ENCODE measurements at places on chromosomes 3 and 15. TPM values are rescaled to one million over a fixed set of nuclear protein-coding genes. Genes with fewer than 3 reads are reported as not detected.
A peak's percentile ranks its signal among the peaks of the same experiment; 100 is the strongest.

Gene FETUB
- polyA plus RNA-seq: not detected

Gene SCN11A
- polyA plus RNA-seq: 0.72 TPM

Gene SPINK8
- polyA plus RNA-seq: 0.37 TPM

Gene SEMA7A
- polyA plus RNA-seq: 5.9 TPM

Gene CHST13
- polyA plus RNA-seq: 3.2 TPM

Gene ASB14
- 0.74 TPM for polyA plus RNA-seq

Gene SLC15A2
- 9.8 TPM for polyA plus RNA-seq

Gene DISP2
- 0.79 TPM for polyA plus RNA-seq

Gene IL17RB
- polyA plus RNA-seq: 15.4 TPM

Gene CFAP100
- polyA plus RNA-seq: 0.55 TPM

DNA sequence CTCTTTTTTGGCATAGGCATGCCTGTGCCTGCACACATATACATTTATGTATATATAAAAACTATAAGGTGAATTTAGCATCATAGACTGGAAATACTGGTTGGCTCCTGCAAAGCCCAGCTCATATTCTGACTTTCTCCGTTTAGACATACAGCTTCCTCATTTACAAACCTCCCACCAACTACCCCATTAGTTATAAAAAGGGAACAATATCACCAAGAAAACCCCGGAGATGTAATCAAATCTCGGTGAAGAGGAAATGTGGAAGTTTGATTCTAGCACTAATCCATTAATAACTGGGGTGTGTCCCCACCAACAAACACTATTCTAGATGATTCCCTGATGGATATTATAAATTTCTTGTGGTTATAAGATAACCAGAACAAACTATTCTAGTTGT, 517.7 kb upstream of the TBL1XR1 start:
- DNase-seq: no peak

GRCh38 chr3:150890295-150890694, 14.9 kb downstream of the MINDY4B start:
- DNase-seq: no peak

- no peak for DNase-seq
Observed at GRCh38 chr3:171350364-171350763, 109.8 kb downstream of the TNIK start.

GRCh38 chr3:112437146-112438022, 61.9 kb downstream of the BTLA start:
- no peak for DNase-seq

- no peak for DNase-seq
Observed at GRCh38 chr3:8599146-8599545, 45.5 kb downstream of the SSUH2 start.

- DNase-seq: no peak
Observed at GRCh38 chr15:49041426-49041825, 4.8 kb downstream of the SECISBP2L start.

- no peak for DNase-seq
Observed at GRCh38 chr3:133588035-133588434, 14.5 kb downstream of the CDV3 start.

DNA sequence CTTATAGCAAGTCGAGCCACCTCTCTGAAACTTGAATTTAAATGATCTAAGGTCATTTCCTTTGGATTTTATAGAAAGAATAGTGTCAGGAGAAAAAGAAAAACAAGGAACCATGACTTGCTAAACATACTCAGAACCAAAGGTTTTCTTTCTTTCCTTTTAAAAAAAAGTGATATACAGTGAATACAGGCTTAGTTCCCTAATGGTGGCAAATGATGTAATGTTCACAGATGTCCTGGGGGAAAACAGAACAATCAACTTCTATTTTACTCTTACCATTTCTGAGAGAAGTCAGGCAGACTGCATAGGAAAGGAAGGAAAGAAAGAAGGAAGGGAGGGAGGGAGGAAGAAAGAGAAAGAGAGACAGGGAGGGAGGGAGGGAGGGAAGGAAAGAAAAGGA, 56.5 kb downstream of the ST6GAL1 start:
- no peak for DNase-seq

DNA sequence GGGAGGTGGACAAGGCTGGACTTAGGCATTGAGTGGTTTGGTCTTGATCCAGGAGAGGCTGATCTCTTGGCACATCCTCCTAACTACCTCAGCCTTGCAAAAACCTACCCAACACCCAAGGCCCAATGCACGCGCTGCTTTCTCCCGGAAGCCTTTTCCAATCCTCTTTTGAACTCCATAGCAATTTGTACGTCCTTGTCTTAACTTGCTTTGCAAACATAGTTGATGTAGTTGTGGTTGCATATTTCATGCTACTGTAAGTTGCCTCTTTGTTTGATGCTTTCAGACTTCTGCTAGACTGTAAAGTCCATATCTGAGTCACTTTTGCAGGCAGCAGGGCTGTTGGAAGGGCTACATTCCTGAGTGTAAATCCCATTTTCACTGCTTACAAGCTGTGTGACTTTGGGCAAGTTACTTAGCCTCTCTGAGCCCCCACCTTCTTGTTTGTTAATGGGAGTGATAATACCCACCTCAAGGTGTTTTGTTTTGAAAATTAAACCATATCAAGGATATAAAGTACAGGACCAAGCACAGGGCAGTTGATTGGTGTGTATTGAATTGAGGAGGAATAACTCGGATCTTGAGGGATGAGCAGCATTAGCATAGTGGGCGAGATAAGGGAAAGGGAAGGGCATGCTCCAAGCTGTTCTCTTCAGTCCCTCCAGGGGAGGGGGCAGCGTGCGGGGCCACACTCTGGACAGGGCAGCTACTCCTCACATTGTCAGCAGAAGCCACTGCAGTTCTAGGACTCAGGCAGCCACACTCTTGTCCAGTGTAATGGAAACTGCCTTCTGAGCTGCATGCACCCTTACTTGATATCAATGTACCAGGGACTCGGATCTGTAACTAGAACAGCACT, 28.8 kb downstream of the SIAH2 start:
- no peak for DNase-seq

DNA sequence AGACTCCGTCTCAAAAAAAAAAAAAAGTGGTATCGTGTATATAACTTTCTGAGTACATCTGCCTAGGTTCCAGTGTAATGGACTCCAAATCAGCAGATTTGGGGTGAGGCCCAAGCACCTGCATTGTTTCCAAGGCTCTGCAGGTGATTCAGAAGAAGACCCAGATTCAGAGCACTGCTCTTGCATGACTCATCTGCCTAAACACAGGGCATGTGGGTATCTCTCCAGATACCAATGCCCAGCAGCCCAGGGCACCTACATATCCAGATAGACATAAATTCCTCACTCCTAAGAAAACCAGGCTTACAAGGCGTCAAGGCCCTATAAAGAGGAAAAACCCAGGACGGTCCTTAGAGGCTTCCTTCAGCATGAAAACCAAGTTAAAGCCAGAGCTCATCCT, 24.3 kb downstream of the NDUFAF1 start:
- no peak for DNase-seq

DNA sequence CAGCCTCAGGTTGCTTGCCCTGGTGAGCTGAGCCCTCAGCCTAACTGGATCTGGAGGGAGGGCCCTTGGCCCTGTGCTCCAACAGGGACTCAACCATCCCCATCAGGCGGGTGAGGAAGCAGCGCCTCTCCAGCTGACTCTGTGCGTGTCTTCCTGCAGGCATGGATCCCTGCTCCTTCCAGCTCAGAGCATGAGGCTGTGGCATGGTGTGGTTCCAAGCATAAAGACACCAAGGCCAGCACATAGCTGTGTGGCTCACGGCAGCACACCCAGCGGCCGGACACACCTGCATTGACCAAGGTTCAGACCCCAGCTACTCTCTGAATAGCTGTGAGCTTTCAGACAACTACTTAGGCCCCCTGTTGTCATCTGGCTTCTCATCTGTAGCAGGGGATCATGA, 131.0 kb upstream of the PLXNA1 start:
- DNase-seq: no peak

GRCh38 chr15:59327942-59328341, 44.7 kb downstream of the MYO1E start:
- no peak for DNase-seq

GRCh38 chr3:126621171-126621570, 33.8 kb downstream of the TXNRD3 start:
- no peak for DNase-seq

DNA sequence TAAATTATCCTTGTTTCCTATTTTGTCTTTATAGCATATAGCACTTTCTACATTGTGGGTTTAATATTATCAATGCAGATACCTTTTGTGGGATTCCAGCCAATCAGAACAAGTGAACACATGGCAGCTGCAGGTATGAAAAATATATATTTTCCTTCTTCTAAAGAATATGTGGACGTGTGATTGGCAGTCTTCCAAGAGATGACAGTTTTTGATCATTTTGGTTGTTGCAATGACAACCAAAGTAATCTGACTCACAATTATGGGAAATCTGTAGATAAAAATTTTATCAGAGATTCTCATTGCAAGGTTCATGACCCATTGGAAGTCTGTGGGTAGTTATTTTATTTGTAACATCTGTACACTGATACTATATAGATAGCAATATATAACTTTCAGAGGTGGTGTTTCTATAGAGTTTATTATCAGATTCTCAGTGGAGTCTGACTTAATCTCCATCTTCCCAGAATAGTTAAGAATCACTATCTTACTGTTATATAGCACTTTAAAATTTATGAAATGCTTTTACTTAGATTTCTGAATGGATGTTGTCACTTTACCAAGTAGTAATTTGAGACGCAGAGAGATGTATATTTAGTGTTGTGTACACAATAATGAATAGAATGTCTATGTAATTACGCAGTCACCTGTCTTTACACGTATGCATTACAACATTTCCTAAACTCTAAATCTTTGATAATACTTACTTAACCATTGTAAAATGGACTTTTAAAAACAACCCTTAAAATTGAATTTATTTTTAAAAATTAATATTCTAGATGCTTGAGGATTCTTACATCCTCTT, 82.5 kb downstream of the STT3B start:
- no peak for DNase-seq

GRCh38 chr15:98518823-98519561, 129.3 kb upstream of the IGF1R start:
- peak; percentile 69 for DNase-seq

DNA sequence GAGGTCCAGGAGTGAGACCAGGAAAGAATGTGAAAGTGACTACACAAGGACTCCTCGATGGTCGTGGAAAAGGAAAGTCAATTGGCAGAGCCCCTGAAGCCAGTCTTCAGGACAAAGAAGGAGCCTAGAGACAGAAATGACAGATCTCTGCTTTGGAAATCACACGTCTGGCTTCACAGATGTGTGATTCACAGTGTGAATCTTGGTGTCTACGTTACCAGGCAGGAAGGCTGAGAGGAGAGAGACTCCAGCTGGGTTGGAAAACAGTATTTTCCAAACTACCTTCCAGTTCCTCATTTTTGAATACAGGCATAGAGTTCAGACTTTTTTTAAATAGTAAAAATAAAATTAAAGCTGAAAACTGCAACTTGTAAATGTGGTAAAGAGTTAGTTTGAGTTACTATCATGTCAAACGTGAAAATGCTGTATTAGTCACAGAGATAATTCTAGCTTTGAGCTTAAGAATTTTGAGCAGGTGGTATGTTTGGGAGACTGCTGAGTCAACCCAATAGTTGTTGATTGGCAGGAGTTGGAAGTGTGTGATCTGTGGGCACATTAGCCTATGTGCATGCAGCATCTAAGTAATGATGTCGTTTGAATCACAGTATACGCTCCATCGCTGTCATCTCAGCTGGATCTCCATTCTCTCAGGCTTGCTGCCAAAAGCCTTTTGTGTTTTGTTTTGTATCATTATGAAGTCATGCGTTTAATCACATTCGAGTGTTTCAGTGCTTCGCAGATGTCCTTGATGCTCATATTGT, 6.0 kb downstream of the CCR2 start:
- DNase-seq: no peak

GRCh38 chr15:100115066-100115710, 226.6 kb downstream of the ADAMTS17 start:
- no peak for DNase-seq

GRCh38 chr3:56025326-56025725, 442.9 kb downstream of the ERC2 start:
- DNase-seq: no peak

- no peak for DNase-seq
Observed at GRCh38 chr15:56445746-56446145, 19.2 kb downstream of the MNS1 start.

GRCh38 chr3:144809380-144809779, 837.8 kb downstream of the DIPK2A start:
- no peak for DNase-seq

DNA sequence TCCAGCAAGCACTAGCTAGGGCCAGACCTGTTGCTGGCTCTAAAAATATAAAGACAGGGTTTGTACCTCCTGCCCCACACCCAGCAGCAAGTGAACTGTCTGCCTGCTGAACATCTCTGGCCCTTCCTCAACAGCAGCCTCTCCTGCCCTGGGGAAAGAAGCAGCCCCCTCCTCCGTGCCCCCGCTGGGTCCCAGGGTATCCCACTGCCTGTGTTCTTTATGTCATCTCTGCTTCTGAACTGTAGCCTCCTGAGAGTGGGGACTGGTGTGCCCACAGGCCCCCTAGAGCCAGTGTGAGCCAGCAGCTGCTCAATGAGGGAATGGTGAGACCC, 54.5 kb downstream of the ACAD9 start:
- DNase-seq: no peak

GRCh38 chr3:111539351-111540331, 2.4 kb upstream of the CD96 start:
- peak; percentile 38 for DNase-seq

GRCh38 chr3:190205739-190206138, 85.0 kb upstream of the P3H2 start:
- DNase-seq: no peak

- DNase-seq: no peak
Observed at GRCh38 chr3:33030802-33031201, 66.1 kb downstream of the GLB1 start.

GRCh38 chr3:23067116-23067515, 136.0 kb upstream of the UBE2E2 start:
- no peak for DNase-seq

- DNase-seq: no peak
Observed at GRCh38 chr3:69509288-69509687, 123.4 kb upstream of the FRMD4B start.

DNA sequence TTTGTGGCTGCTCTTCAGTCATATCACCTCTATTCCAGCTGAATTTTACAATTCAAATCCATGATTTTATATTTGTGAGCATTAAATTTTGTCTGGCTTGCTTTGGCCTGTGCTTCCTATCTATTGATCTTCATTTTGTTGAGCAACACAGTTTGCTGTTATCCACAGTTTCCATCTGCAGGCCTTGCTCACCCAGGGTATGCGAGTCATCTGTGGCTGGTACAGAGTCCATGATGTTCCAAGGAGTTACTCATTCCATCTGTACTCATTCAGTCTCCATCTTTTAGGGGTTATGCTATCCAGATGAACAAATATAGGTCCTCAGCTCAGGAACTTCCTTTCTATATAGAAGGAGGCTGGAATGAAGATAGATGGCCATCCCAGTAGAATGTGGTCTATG, 70.1 kb upstream of the CCK start:
- DNase-seq: no peak

DNA sequence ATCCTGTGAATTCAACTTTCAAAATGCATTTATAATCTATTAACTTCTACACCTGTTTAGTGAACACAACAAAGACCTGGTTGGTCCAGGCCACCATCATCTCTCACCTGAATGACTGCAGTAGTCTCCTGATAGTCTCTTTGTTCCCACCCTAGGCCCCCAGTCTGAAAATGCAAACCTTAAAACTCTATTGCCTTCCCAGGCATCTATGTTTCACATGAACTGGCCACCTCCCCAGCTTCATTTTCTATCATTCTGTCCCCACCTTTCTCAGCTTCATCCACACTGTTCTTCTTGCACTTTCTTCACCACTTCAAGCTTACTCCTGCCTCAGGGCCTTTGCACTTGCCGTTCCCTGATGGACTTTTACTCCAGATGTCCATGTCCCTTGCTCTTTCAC, 45.0 kb downstream of the CLSTN2 start:
- DNase-seq: no peak
